ENCODE measurements at places on chromosomes 12 and 14.

- no peak for DNase-seq
Measured at GRCh38 chr12:32545413-32545980, 133.6 kb upstream of the DNM1L start.

DNA sequence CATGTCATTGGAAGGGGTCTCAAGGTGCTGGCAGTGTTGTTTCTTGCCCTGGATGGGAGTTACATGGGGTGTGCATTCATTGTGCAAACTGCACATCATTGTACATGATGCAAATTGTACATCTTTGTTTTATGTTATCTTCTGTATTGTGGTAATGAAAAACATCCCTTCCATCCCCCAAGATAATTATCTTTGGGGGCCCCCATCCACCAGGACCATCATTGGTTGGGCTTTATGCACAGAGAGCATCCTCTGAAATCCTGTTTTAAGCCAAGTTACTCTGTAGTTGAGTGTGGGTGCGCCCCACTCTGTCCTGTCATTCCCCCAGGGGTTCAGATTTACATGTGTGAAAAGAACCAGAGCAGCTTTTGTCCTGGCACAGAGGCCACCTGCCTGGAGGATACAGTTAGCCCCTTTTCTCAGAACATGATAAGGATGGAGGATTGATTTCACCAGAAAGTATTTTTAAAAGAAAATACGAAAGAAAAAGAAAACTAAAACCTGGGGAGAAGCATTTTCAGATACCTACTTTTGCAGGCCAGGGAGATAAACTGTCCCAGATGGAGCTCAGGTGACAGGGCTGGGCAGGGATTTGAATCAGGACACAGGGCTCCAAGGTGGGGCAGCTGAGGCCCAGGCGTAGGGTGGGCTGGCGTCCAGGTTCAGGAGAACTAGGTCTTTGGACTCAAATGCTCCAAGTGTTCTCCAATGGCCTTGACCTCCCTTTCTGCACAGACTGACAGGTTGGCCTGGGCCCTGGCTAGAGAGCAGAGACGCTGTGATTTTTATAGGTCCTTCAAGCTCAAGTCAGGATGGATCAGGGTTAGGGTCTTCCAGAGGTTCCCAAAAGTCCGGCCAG is 17.2 kb downstream of the WSCD2 start:
- DNase-seq: no peak

DNA sequence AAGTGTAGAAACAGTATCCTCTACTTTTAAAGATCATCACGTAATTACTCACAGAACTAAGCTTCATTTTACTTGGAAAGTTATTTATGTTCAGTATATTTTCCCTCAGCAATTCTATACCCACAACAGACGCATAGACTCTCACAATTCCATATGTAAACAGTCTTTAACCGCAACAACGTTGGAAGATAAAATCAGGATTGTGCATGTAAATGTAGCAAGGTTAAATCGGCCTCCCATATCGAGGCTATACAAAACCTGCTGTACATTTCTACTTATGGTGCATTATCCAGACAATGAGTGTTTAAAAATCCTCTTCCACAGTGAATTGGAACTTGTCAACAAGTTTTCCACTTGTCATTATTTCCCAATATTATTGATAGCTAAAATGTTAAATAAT is 581.1 kb downstream of the SLC16A7 start:
- no peak for DNase-seq

DNA sequence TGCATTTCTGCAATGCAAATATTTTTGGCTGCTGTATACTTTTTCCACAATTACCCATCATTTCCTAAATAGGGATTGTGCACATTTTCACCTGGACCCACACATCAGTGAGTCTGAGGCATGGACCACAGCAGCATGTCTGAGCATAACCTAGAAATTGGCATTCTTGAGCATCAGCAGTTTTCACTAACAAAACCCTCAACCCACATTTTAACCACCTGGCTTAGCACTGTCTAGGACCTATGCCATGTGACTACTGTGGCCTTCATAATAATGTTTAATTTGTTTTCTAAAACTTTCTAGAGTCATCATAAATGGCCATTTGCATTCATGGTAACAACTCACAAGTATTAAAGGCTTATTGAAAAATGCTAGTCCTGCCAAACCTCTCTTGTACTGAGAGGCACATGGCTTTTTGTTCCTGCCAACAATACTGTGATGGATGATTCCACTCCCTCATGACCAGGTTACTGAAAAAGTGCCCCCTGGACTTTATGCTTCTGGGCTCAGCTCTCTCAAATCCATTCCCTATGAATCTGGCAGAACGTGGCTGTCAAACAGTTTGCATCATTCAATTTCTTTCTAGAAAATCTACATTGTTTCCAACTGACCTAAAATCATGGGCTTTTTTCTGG is 240.0 kb downstream of the MDGA2 start:
- no peak for DNase-seq
